ENCODE measurements at places on chromosomes 7 and 10.

GRCh38 chr7:118087126-118087525 lies 96.8 kb upstream of the LSM8 start:
- DNase-seq, result no peak

- no peak for DNase-seq
Measured at GRCh38 chr7:39969431-39969830, 19.4 kb downstream of the CDK13 start.

- DNase-seq, result no peak
Measured at GRCh38 chr10:31030800-31031199, 865 bp downstream of the ZNF438 start.

GRCh38 chr7:87047-87446 lies 105.3 kb upstream of the FAM20C start:
- DNase-seq, result no peak

DNA sequence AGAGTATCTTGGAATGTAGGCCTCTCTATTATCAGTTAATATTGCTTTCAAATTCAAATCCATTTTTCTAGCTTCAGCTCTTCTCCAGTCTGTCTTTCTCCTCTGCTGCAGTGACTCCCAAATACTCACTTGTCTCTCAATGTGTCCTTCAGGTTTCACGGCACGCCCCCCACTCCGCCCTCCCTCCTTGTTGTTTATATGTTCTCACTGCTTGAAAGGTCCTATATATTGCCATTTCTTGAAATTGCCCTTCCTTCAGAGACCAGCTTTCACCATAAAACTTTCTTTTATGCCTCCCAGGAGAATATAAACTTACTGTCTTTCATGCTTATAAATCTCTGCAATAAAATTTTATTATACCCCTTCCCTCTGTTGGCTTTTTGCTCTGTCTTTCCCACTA lies 668.2 kb downstream of the CCSER2 start:
- no peak for DNase-seq
